ENCODE measurements at places on chromosomes 1 and 21. TPM values are rescaled to one million over a fixed set of nuclear protein-coding genes. Genes with fewer than 3 reads are reported as not detected.

TEX38 gene
- total RNA-seq, result not detected

RNF223 gene
- total RNA-seq, result not detected

HSD3B2 gene
- not detected for total RNA-seq

EVA1B gene
- 5.1 TPM for total RNA-seq

PM20D1 gene
- total RNA-seq, result 0.18 TPM

ARPC5 gene
- 47.4 TPM for total RNA-seq

DNAH14 gene
- 72.0 TPM for total RNA-seq

- DNase-seq, result no peak
Measured at GRCh38 chr21:41827951-41828883, 50.9 kb downstream of the PRDM15 start.

GRCh38 chr21:42535602-42536171 lies 22.0 kb downstream of the SLC37A1 start:
- no peak for DNase-seq

DNA sequence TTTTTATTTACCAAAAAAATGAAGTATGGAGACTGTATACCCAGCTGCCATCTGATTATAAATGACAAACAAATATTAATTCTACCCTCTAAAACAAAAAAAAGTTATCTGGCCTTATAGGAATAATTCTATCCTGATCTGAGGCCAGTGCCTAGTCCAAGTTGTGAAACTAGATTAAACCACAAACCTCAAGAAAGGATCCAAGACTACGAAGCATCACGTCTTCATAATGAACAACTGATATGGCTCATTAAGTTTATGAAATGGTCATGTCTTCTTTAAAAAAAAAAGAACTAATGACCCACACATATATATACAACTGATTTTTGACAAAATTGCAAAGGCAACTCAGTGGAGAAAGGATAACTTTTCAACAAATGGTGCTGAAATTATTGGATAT lies 32.4 kb upstream of the CTTNBP2NL start:
- no peak for DNase-seq

DNA sequence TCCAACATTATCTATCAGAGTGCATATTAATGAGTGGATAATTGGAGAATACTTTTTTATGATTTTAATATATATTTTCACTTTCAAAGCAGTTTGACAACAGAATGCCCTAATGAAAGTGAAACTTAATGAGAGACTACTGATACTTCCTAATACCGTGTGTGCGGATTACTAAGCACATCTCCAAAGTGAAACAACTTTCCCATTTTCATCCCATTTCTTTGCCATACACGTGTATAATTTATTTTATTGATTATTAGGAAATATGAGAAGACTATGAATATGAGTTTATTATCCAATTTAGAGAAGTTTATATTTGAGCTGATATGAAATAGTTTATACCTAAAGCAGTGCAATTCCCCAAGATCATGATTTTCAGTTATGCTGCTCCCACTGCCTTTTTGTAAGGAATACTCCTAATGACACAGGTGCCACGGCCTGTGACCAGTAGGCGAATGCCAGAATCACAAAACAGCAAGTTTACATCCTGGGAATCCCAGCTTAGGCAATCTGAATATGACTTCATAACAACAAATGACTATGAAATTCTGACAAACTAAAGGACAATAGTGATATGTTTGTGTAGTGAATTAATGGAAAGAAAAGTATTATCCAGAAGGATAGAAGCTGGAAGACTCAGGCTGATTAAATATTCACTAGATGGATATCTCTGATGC lies 202.9 kb downstream of the NCAM2 start:
- DNase-seq, result no peak

GRCh38 chr1:99198393-99198792 lies 65.9 kb upstream of the PLPPR4 start:
- DNase-seq, result no peak

GRCh38 chr1:233909195-233909594 lies 4.7 kb downstream of the SLC35F3 start:
- no peak for DNase-seq

- DNase-seq, result peak; percentile 58
Measured at GRCh38 chr21:45202889-45203288, 84.8 kb downstream of the POFUT2 start.

DNA sequence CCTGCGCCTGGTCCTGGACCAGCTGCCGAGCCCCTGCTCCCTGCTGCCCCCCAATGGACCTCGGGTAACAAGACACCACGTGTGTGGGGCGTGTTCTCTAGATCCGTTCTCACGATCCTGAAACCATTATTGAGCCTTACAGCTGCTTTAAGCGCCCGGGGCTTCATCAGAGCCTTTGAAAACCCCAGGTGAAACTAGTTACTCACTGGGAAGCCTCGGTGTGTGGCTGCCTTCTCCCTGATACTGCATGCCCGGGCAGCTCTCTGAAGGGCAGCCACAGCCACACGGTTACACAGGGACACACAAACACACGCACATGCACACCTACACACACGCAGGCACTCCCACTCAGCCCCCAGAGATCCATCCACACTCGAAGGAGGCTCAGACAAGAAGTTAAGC lies 5.3 kb downstream of the HES2 start:
- DNase-seq, result peak; percentile 36

DNA sequence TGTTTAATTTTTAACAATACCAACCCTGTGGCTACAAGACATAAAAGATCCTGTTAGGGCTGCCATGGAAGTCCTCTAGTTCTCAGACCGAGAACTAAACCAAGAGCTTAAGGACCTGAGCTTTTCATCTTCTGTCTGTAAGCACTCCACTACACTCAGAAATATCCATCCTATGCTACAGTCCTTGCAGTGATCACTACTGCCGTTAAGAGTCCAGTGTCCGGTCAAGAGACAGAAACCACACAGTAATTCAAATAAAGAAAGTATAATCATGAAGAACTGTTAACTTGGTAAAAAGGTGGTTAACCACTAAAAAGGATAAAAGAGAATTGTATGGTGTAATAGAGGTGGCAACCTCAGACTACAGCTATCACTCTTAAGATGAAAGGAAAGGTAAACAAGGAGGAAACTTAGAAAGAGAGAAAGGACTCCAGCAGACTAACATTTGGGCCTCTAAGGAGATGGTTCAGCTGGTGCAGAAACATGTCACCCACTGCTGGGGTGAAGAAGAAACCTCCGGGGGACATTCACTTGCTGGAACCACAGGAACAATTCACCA lies 22.1 kb upstream of the PRDX6 start:
- DNase-seq, result no peak

GRCh38 chr1:156383023-156383422 lies 14.0 kb downstream of the RHBG start:
- peak; percentile 86 for DNase-seq

DNA sequence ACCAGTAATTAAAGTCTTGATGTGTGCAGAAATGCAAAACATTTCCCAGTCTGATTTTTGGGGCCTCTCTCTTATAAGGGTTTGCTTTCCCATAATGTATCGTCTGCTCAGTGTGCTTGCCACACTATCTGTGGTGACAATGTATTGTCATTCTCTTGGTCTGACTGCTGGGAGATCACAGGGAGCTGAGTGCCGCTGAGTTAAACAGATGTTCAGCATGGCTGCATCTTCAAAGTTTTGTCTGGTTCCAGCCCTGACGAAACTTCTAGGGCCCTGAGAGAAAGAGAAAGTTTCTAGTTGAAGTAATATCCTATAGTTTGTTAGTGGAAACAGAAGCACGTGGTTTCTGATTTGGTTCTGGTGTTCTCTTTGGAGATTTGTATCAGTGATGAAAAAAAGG lies 42.6 kb downstream of the DNM3 start:
- no peak for DNase-seq

DNA sequence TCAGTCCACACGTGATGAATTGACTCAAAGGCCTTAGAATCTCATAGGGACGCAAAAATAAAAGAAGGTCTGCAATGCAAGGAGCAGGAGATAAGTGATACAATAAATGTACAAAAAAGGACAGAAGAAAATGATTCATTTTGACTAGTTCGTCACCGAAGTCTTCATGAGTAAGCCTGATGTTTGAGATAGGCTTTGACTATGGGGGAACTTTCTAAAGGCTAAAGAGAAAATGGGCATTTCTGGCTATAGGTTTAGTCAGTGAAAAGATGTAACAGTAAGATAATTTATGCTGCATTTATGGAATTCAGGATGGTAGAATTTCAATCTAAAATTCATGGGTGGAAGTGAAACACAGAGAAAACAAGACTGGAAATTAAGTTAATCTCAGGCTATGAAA lies 163.0 kb downstream of the ADGRL4 start:
- no peak for DNase-seq

- no peak for DNase-seq
Measured at GRCh38 chr21:44952929-44953627, 13.2 kb downstream of the SLX9 start.

DNA sequence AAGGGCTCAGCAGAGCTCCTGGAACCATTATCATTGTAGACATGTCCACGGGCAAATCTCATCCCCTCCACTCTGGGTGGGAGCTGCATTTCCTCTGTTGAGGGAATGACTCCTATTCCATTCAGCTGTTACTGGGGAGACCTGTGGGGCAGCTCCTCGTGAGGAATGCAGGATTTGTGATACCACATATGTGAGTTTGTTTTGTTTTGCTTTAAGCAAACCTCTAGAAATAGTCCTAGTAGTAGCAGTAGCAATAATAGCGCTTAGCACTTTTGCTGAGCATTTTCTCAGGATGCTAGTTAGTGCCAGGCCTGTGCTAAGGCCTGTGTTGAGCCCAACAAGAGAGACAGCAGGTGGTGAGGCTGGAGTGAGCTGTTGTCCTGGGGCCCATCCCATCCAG lies 10.8 kb downstream of the OLIG1 start:
- DNase-seq, result no peak

GRCh38 chr1:97340951-97341350 lies 579.9 kb downstream of the DPYD start:
- no peak for DNase-seq

GRCh38 chr1:176602388-176603004 lies 139.5 kb downstream of the PAPPA2 start:
- no peak for DNase-seq

DNA sequence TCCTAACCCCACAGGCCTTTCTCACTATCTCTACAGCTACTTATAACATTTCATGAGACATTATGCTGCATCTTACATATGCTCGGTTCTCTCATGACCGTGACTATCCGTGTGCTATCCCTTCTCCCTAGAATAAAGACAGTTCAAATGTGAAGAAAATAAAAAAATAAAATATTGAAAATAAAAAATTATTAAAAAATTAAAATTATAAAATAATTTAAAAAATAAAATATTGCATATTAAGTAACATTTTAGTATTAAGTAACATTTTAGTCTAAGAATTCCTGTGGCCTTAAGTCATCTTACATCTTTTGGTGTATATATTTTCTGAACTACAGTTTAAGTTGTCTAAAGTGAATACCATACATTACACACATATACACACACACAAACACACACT lies 415.5 kb downstream of the DPYD start:
- no peak for DNase-seq

GRCh38 chr1:178051071-178051470 lies 42.8 kb upstream of the RASAL2 start:
- DNase-seq, result no peak

DNA sequence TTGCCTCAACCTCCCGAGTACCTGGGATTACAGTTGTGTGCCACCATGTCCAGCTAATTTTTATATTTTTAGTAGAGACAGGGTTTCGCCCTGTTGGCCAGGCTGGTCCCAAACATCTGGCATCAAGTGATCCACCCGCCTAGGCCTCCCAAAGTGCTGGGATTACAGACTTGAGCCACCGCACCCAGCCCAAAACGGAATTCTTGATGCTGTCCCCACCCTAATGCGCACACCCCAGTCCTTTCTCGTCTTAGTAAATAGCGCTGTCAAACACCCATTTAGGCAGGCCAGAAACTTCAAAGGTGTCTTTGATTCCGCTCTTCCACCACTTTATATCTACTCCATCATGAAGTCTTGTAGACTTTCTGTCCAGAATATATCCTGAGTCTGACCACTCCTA lies 35.1 kb downstream of the ITSN1 start:
- no peak for DNase-seq

DNA sequence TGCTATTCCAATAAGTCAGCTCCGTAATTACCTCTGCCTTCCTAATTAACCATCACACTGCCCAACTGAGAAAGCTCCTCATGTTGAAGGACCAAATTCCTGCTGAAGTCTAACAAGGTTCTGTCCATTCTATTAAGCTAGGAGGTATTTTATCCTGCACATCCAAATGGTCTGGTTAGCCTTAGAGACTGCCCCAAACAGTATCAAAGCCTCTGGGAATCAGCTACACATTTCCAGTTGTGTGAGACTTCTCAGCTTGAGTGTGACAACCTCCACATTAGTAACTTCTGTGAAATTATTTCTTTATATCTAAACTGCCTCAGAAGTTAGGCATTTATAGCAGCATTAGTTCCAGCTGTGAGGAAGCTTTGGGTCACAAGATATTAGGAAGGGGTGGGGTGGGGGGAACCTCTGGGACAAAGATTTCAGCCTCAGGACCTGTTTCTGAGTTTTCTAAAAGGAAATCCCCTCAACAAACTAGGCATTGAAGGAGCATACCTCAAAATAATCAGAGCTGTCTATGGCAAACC lies 150.5 kb upstream of the DUSP10 start:
- DNase-seq, result no peak

- no peak for DNase-seq
Measured at GRCh38 chr1:222263791-222264190, 284.1 kb downstream of the HHIPL2 start.

GRCh38 chr1:109650609-109651008 lies 5.3 kb upstream of the GSTM4 start:
- no peak for DNase-seq
